HuH-7.5 (cell line): ENCODE measurements at places on chromosomes 6 and 20.

DNA sequence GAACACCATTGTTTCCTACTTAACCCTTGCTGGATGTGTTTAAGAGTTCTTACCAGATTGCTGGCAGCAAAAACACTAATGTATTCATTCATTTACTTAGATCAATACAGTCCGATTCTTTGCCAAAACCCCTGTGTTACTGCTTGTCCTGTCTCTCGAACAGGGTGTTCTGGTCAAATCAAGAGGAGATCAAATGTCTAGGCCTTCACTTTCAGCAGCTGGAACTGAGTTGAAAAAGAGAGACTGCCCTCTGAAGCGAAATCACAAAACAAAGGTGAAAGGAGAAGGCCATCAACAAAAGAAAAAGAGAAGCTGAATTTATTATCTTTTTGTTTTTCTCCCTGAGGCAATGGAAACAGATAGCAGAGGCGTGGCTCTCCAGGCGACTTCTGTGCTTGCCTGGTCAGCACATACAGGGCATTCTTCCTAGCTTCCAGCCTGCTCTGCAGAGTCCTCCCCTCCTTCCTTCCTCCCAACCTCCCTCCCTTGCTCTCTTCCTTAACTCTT is 44.1 kb upstream of the GCM1 start:
- no peak for DNase-seq

DNA sequence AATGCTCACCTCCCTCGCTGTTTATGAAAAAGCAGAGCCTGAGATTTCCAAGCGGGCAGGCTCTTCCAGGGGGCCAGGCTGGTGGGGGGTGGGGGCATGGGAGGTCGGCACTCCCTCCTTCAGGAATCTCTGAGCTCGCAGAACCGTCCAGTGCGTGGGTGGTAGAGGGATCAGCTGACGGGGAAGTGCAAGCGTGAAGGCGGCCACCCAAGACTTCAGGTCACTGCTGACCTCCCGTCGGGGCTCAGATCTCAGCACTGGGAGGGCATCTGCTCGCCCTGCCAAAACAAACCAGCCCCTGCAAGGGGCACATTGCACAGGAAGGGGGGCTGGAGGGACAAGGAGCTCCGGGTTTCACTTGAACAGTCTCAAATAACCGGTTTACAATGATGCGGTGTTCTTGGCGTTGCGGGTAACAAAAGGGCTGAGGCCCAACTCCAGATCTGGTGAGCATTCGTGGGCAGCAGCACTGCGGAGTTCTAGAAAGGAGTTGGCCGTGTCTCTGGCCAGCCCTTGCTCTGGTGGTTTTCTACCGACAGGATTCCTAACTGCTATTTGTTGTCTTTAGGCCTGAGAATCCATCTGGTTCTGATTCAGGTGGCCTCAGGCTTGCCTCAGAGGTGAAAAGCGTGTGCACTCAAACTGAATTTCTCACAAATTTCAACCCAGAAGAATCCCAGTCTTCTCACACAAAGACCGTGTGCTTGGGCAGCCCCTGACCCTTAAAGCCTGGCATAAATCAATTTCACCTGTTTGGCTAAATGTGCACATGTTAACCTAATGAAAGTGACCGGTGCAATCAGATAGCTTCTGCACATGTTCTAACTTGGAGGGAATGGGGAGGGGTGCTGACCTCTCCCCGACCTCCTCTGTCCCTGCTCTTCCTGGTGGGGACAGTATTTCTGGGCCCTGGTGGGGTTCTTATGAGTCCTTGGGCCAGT is 191.6 kb downstream of the MYLK4 start:
- no peak for DNase-seq

- no peak for DNase-seq
Observed at GRCh38 chr6:829656-830055, 136.7 kb upstream of the EXOC2 start.

GRCh38 chr6:100751590-100751989 is 129.5 kb downstream of the ASCC3 start:
- DNase-seq = no peak

DNA sequence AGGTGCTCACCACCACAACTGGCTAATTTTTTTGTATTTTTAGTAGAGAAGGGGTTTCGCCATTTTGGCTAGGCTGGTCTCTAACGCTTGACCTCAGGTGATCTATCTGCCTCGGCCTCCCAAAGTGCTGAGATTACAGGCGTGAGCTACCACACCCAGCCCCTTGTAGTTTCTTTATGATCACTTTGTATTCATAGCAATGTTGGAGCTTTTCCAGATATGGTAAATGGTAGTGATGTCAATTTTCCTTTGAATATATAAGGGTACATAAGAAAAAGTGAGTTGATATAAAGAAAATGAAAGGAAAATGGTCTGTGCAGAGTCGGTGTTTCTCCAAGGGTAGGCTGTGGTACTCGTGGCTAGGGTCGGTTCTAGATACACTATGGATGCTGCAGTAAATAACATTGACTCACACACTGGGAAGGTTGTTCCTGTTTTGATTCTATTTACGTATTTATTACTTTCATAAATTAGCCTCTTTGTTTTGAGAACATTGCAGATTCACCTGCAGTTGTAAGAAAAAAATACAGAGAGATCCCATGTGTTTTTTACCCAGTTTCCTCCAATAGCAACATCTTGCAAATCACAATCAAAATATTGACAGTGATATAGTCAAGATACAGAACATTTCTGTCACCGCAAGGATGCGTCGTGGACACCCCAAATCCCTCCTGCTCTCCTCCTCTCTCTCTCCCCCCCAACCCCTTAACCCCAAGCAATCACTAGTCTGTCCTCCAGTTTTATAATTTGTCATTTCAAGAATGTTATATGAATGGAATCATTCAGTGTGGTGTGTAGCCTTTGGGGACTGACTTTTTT is 2.5 kb downstream of the ZNF831 start:
- DNase-seq = no peak

DNA sequence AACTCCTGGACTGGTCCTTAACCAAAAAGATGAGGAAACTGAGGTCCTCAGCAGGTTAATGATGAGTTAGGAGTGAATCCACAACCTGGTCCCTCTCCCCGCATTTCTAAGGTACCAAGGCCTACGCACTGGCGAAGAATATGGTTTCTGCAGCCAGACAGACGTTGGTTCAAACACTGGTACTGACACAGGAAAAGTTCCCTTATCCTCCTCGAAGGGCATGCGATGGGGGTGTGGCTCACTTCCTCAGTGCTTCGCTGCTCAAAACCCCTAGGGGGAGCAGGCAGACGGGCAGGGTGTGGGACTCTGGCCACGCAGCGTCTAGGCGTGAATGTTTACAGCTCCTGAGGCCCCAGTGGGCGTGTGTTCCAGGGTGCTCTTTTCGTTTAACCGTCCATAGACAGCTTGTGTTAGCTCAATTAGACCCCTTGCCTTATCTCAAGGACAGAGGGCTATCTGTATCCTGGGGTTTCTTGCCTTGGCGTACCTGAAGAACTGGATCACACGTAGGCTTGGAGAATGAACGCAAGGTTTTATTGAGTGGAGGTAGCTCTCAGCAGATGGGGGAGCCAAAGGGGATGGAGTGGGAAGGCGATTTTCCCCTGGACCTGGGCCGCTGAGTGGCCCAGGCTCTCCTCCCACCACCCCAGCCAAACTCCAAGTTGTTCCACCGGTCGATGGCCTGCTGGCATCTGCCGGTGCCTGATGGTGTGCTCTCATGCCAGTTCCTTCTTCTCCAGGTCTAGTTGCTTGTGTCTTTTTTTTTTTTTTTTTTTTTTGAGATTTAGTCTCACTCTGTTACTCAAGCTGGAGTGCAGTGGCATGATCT is 31.8 kb upstream of the PTPN1 start:
- peak; percentile 71 for DNase-seq

GRCh38 chr6:124670801-124671200 is 291.4 kb upstream of the RNF217 start:
- no peak for DNase-seq

GRCh38 chr20:41428285-41428684 is 61.7 kb upstream of the EMILIN3 start:
- DNase-seq = no peak

- DNase-seq = no peak
Observed at GRCh38 chr20:8413691-8414090, 281.6 kb downstream of the PLCB1 start.

- no peak for DNase-seq
Observed at GRCh38 chr6:99130897-99131873, 183.4 kb upstream of the FBXL4 start.

GRCh38 chr20:24950128-24950835 is 1.2 kb downstream of the CST7 start:
- DNase-seq = no peak

DNA sequence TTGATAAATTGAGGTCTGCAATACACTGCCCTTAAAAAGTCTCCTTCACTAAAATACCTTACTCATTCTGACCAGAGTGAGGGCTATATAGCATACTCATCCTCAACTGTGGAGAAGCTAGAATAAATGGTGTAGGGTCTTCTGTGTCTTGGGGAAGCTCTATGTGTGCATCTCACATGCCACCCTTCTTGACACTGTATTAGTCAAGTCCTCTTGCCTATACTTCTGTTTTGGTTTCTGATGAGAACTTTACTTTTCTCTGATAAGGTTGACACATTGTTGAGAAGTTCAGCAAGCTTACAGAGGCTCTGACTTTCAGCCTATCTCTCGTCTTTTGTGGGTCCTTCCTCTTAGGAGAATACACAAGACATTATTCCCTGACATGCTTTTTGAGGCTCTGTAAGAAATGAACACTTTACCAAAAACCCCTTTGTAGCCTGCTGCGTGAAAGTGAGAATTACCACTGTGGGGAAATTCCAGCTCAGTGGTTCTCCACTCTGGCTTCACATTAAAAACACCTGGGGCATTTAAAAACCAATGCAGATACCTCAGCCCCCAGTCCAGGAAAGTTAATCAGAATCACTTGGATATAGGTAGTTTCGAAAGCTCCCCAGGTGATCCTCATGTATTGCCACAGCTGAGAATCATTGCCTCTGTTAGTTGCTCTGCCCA is 372.1 kb upstream of the HS3ST5 start:
- DNase-seq = no peak

DNA sequence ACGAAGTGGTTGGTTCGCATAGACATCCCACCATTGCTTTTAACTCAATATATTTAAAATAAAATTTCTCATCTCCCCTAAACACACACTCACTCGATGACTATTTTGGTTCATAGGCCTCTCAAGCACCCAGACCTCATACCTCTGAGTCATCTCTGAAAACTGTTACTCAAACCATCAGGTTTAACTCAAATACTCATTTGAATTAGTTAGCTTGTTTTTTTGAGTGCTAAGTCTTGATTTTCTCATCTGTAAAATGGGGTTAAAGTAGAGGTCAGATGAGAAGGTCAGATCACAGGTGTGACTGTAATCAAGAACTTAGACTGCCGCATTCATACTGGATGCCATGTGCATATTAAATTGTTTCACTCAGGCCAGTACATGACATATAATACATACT is 243.9 kb upstream of the TENT5A start:
- DNase-seq = no peak

DNA sequence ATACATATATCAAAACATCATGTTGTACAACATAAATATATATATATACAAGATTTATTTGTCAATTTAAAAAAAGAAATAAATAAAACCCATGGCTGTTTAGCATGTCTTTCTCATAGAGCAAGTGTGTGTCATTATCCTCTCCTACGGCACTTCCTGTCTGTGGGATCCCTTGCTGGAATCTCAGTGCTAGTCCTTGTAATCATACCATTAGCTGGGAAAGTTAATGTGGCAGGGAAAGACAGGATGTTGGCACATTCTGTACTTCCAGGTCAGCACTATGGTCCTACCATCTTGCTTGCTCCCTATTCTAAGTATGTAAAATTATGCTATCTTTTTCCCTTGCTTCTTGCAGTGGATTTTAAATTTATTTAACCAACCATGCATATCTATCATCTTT is 9.5 kb upstream of the SLC17A3 start:
- DNase-seq = no peak

- DNase-seq = peak; percentile 72
Observed at GRCh38 chr6:104936766-104937535, 20.0 kb upstream of the LIN28B start.

DNA sequence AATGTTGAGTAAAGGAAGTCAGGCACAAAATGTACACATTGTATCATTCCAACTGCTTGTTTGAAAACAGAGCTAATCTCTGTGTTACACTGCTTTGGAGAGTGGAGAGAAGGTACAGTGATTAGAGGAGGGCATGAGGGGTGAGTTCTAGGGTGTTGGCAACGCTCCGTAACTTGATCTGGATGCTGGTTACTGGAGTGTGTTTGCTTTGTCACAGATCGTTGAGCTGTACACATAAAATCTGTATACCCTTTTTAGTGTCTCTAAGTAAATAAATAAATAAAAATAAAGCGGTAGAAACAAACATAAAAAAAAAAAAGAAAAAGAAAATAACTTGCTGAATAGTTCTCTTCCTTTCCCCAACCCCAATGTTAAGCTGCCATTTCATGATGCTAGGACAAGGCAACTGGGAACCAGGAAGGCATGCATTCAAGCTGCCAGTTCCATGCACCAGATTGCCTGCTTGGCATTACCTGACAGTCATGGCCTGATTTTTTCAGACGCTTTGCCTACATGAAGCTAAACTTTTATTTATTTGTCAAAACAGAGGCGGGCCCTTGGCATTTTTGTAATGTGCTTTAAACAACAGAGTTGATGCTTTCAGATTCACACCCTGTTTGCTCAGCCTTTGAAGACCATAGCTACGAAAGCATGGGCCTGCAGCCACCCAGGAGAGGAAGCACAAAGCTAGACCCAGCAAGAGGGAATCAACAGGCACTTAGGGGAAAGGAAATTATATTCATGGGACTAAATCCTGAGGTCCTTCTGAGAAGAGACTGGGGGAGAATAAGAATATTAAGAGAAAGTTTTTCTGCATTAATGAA is 21.2 kb downstream of the TNFRSF21 start:
- DNase-seq = no peak

DNA sequence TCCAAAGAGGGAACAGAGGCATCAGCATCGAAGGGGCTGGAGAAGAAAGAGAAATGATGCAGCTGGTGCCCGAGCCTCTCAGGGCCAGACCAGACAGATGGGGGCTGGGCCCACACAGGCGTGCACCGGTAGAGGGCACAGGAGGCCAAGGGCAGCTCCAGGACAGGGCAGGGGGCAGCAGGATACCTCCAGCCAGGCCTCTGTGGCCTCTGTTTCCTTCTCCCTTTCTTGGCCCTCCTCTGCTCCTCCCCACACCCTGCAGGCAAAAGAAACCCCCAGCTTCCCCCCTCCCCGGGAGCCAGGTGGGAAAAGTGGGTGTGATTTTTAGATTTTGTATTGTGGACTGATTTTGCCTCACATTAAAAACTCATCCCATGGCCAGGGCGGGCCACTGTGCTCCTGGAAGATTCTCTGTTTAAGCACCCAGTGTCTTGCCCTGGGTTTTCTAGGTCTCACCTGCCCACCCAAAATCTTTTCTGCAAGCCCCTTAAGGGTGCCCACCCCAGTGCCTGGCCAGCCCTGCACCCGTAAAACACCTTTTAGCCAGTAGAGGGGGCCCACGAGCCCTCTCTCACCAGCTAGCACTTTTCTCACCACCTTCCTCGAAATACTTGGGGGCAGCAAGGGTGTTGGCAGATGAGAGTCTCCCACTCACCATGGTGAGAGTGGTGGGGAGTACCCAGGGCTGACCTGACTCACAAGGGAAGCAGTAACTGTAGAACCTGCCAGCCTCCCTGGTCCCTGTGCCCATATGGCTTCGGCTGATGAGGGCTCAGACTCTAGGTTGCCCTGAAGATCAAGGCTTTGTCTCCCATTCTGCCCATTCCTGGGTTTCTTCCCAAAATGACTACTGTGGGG is 35.7 kb upstream of the ID1 start:
- DNase-seq = no peak

GRCh38 chr6:17877895-17878440 is 109.5 kb downstream of the KIF13A start:
- no peak for DNase-seq
